Stimulated activated CD4-positive, alpha-beta T cell treated with anti-CD3 and anti-CD28 coated beads, Interleukin-4, amount 100 ng/mL, for 48 hours (primary cell): ENCODE measurements at places on chromosomes 2 and 18.
A peak's percentile ranks its signal among the peaks of the same experiment; 100 is the strongest.

DNA sequence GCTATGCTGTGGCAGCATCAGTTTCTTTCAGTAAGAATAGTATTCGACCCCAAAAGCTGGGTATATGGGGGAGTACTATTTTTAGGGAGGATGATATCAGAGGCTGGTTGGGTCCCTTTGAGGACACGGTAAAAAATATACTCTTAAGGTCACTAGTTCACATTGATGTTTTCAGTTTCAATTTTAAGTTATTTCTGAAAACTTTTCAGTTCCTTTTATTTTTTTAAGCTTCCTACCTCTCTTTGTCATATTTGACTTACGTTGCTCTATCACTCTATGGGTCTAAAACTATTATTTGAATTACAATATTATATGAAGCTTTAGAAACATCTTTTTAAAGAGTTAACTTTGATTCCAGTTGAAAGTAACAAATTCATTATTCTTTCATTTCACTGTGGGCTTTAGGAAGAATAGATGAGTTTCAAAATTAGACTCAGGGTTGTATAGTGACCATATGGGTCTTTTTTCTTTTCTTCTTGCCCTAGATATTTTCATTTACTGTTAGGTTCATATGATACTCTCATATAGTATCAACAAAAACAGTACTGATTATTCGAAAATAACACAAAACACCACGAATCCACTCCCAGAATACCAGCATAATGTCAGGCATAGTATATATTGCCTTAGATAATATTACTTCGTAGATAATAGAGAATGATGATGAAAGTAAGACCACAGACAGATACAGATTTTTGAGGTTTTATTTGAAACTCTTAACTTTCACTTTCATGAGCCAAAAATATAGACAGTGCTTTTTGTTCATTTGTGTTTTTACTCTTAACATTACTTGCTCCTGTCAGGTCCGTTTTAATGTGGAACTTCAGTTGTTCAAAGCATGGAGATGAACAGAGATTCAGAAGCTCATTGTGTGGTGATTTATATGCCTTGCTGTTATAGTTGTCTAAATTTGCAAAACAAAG lies 9.8 kb downstream of the RMDN2 start:
- no peak for DNase-seq

DNA sequence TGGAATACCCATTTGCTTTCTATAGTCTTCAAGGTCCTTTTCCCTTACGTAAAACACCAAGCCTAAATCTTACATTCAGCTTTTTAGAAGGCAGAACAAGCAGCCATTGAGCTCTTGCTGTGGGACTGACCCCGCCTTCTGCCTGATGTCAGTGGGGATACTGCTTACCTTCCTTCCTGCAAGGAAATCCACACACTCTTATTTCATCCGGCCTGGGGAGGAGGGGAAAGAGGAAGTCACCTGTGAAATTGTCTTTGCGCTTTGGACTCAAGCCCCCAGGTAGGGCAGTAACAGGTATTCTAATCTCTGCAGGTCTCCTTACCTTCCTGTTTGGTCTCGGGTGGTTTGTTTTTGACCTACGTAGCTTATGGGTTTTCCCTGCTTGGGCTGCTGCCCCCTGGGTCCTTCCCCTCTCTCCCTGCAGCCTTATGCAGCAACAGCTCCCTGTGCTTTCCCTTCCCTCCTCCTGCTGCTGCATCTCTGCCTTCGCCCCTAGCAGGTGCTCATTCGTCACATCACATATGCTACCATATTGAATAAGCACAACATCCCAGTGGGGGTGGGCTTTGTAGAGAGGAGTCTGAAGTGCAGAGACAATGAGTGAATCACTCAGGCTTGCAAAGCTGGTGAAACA lies 402.5 kb upstream of the TRIB2 start:
- DNase-seq = no peak

DNA sequence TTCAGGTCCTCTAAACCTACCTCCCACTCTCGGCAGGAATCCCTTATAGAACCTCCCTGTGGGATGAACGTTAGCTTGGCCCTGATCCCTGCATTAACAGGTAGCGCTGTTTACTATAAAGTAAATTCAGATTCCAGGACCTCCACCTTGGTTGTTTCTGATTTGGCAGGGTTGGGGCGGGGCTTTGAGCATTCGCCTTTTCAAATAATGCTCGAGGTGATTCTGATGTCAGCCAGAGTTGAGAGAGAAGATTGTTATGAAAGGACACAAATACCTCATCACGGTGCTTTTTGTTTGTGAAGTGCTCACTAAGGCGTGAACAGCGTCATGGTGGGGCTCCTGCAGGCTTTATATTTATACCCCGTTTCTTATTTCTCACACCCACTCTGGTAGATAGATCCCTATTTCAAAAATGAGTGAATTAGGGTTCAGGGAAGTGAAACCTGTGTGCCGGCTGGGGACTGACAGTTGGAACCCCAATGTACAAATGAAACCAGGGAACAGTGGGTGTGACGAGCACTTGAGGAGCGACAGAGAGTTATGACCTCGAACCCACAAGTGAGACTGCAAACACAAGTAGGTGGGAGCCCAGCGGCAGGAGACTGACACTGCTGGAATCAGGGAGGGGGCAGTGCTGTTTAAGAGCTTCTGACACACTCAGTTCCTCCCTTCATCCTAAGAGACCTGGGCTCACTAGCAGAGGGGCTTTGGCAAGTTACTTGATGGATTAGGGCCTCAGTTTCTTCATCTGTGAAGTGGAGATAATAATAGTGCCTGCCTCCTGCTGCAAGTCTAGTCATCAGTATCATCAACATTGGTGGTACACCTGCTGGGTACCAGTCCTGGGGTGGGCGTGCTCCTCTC lies 14.2 kb upstream of the CXCR4 start:
- DNase-seq = peak; percentile 38

DNA sequence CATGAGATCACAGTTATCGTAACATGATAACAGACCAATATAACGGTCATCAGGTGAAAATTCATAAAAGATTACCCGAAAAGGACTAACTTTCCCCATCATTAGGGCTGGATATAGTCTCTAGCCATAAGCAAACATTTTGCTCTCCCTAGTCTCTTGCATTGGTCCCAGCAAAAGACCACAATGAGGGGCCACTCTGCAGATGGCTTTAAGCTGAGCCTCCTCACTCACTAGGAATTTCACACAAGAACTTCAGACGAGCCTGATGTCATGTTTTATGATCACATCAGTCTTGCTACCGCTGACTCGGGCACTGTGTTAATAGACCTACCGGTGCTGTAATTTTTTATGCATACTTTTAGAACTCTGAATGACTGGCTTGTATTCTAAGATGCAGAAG lies 35.2 kb downstream of the STK17B start:
- DNase-seq = no peak

GRCh38 chr18:45166341-45166835 lies 448.9 kb upstream of the SLC14A2 start:
- DNase-seq = no peak

GRCh38 chr18:23127090-23127489 lies 8.2 kb upstream of the CABLES1 start:
- no peak for DNase-seq

DNA sequence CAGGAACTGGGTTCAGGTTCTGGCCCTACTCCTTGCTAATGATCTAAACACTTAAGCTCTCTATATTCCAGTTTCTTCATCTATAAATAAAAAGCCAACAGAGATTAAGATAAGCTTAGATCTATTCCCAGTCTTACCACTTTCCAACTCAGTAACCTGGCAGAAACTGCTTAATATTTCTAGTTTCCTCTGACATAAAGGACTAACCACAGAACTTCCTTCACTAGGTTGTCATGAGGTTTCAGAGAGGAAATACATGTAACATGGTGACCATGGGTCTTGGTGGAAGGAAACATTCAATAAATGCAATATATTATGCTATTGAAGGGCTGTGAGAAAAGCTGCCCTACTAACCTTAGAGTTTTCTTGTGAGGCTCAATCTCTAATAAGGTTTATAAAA lies 114.4 kb upstream of the PDE1A start:
- DNase-seq = no peak

- DNase-seq = no peak
Measured at GRCh38 chr18:36321658-36322407, 24.3 kb downstream of the FHOD3 start.

- DNase-seq = no peak
Measured at GRCh38 chr2:70831861-70832260, 3.8 kb downstream of the CD207 start.

DNA sequence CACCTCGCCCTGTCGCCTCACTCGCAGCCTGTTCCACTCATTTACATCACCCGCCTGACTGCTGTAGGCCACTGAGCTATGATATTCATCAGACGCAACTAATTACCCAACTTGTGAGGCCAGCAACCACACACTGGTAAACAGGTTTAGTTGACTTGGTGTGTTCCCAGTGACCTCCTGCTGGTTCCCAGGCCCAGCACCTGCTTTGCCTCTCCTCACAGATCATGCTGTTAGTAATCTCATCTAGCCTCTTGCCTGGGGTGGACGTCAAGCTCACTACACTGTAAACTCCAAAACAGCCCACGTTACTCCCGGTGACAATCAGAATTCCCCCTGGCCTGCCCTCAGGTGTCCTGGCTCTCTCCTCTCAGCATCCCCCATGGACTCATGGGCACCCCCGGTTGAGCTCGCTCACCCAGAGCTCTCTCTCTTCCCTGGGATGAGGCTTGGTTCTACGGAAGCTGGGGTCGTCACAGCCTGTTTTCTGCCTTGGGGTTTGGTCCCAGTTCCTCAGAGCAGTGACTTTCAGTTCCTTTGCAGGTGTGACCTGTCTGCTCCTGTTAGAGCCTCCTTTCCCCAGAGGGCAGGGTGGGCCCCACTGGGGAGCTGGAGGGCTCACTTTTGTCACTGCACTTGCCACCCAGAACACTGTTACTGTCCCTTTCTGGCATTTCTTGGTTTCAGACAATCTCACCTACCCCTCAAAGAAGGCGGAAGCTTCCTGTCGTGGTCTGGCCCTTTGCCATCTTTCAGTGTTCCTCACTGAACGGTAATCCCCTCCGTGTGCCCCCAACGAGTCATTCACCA lies 40.3 kb downstream of the INPP5D start:
- no peak for DNase-seq

DNA sequence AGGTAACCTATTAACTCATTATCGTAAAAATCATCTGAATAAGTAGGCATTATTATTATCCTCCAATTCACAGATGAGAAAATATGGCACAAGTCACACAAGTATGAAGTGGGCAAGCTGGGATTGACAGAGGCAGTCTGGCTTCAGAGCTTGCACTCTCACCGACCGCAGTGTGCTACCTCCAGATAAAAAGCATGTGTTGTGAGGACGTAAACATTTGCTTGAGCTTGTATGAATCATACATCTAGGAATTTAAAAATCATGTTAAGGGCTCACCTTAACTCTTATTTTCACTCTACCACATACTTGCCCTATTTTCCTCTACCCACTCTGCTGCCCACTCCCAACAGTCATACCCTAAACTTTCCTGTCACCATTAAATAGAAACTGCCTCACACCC lies 65.3 kb upstream of the AMMECR1L start:
- DNase-seq = no peak

DNA sequence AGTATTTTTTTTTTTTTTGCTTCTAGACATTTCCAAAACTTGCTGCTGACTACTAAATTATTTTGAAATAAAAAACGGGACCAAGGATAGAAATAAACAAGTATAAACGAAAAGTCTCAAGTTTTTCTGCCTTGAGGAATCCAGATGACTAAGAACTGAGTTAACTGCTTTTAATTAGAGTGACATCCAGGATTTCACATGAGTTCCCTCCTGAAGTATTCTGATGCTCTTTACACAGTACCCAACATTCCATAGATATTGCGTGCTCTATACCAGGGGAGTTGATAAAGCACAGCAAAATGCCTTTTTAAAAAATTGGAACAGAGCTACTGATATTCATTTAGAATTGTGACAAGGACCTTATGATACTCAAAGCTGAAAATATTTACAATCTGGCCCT lies 618.0 kb downstream of the CCDC85A start:
- DNase-seq = no peak

DNA sequence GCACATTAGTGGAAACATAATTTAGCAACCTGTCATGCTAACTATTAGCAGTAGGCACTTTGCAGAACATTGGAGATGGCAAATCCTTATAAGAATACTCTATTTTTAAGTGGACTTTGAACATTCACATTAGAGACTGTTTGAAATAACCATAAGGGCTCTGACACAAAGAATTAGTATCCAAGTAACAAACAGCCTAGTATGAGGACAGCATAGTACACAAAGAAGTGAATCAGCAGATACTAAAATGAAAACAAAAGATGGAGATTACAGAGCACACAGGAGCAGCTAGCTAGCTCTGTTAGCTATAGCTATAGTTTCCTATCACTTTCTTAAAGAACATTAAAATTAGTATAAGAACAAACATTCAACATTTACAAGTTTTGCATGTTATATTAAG lies 256.3 kb upstream of the SPOPL start:
- DNase-seq = no peak

DNA sequence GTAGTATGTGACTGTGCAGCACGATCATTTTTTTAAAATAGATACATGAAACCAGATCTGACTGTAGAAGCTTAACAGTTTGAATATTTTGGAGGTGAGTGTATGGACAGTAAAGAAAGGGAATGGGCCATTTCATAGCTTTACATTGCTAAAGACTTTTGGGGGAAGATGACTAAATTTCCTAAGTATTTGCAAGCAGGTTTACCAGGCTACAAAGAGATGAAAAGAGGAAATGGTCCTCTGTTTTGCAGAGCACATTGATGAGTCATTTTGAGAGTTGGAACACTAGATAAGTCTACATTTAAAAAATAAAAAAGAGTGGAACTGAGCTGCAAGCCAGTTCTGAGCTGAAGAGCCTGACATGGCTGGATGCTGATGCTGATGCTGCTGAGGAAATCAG lies 115.7 kb upstream of the LRATD1 start:
- DNase-seq = no peak

- DNase-seq = no peak
Measured at GRCh38 chr2:168874368-168875054, 15.7 kb downstream of the SPC25 start.

DNA sequence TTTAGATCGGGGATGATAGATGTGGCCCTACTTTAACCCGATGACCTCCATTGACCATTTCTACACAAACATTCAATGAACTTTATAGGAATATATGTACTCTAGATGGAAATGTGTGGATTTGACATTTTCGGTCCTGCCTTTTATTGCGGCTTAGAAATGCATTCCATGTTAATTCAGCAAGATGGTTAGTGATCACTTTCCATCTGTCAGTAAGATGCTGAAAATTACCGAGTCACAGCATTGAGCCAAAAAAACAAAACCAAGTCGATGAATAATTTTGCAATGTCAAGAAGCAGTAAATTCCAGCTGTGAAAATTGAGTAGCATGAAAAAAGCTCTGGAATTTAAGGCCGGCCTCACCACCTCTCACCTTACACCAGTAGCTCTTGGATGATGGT lies 1642.6 kb upstream of the NXPH2 start:
- no peak for DNase-seq
